Ovary (tissue), 10 donors: ENCODE measurements at places on chromosomes 1 and 21.
A peak's percentile ranks its signal among the peaks of the same experiment; 100 is the strongest.

DNA sequence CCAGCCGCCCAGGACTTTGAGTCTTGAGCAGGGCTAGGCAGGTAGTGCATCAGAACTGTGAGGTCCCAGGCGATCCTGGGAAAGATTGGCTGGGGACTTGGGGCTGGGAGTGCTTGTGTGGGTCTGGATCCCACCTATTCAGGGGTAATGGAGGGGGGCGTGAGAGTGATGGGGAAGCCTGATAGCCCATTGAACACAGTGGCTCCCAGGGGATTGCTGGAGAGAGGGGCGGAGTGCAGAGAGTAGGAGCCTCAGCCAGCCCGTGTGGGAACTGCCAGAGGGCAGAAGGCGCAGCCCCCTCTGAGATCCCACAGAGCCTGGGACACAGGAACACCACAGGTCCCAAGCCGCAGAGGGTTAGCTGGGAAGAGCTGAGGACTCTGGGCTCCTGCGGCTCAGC lies 19.3 kb upstream of the PDZK1IP1 start:
- no peak overlapping the region for H3K27ac ChIP-seq
- H3K27me3 ChIP-seq: no peaks in the 10 kb centered on the region
- H3K4me3 ChIP-seq: no peak overlapping the region
- H3K4me1 ChIP-seq: no peaks in the 10 kb centered on the region
- no peak for DNase-seq

DNA sequence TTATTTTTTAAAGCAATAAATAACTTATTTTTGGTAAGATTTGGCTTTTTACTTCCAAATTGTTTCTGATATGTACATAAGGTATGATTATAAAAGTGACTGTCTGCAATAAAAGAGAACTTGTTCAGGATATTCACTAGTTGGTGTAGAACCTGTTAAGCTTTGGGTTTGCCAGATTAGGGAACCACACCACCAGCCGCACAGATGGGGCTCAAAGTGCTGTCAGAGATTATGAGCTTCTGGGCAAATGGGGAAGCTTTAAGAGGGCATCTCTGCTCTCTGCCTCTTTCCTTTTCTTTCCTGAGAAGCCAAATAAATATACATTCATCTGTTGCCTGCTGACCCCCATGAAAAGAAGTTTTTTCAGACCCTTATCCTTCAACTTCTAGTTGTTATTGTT lies 25.4 kb downstream of the IVNS1ABP start:
- H3K4me3 ChIP-seq: no peak overlapping the region
- H3K36me3 ChIP-seq: no peaks in the 10 kb centered on the region
- no peak for DNase-seq
- no peaks in the 10 kb centered on the region for H3K4me1 ChIP-seq
- no peaks in the 10 kb centered on the region for H3K27me3 ChIP-seq

GRCh38 chr1:204931768-204932572 lies 61.3 kb downstream of the NFASC start:
- no peak for DNase-seq
- H3K36me3 ChIP-seq: no peaks in the 10 kb centered on the region
- no peak overlapping the region for H3K27ac ChIP-seq
- no peak overlapping the region for H3K4me3 ChIP-seq

GRCh38 chr1:87506147-87506546 lies 177.5 kb downstream of the LMO4 start:
- H3K4me1 ChIP-seq: peaks cover 4% of the 10 kb centered on the region
- no peak overlapping the region for H3K27ac ChIP-seq
- DNase-seq: no peak
- no peaks in the 10 kb centered on the region for H3K36me3 ChIP-seq
- H3K27me3 ChIP-seq: no peaks in the 10 kb centered on the region
- no peak overlapping the region for H3K4me3 ChIP-seq

DNA sequence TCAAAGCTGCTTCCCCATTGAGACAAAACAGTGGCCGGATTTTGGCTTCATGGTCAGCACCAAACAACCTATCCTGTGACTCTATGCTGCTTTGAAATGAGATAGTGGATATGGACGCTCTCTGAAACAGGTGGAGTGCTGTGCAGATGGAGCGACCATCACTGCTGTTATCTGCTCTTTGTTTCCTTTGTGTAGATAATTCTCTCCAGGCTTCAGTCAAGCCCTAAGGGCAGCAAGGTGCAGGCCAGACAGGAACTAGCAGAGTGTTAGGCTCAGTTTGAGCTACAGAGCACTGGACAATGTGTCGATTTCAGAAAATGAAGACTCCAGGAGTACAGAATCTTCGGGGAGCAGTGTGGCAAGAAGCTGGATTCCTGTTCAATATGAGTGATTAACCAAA lies 4.8 kb upstream of the IRF6 start:
- no peaks in the 10 kb centered on the region for H3K27me3 ChIP-seq
- no peak overlapping the region for H3K27ac ChIP-seq
- H3K4me1 ChIP-seq: no peaks in the 10 kb centered on the region
- H3K36me3 ChIP-seq: no peaks in the 10 kb centered on the region

DNA sequence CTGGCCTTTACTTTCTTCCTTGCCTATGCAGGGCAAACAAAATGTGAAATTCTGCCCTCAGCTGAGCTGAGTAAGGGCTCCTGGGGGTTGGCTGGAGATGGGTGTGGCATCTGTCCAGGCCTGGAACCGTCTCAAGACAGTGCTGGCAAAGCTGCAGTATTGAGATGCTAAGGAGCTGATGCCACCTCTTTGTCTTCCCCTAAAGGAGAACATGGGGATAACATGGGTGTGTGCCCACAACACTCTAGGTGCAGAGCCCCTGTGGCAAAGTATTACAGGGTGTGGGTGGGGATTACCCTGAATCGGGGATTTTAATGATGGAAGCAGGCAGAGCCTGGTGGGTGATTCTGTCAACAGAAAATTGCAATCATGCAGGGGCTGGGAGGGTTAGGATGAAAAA lies 2.5 kb upstream of the ST3GAL3 start:
- peak; percentile 50 for DNase-seq
- H3K36me3 ChIP-seq: no peaks in the 10 kb centered on the region
- no peak overlapping the region for H3K27ac ChIP-seq
- H3K27me3 ChIP-seq: no peaks in the 10 kb centered on the region

DNA sequence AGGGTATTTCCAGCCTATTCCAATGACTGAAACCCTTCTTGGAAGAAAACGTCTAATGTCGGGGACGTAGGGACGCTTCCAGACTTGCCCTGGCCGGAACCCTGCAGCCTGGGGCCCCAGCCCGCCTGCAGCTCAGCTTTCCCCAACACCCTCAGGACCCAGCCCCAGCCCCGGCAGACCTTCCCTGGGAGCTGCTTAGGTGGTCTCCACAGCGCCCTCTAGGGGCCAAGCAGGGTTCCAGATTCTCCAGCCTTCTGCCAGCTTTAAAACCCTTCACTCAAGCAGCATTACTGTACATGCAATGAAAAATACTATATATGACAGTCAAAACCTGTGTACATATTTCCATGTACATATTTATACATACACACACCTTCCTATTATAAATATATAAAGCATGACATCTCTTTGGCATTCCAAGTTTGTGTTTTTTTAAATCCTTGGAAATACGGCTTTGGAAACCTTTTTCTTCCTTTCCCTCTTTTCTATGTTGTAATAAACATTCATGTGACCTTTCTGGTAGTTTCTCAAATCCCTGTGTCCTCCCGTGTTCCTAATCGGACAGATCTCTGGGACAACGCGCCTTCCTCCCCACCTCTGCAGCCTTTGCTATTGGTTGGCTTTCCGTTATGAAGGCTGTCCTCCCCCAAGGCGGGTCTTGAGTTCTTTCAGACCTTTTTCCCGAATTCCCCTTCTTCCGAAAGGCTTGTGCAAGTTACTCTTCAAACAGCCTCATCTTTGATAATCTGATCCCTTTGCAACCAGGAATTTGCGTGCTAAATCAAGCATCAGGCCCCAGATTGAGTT lies 60.3 kb downstream of the STUM start:
- H3K36me3 ChIP-seq: no peaks in the 10 kb centered on the region
- H3K27me3 ChIP-seq: no peaks in the 10 kb centered on the region
- H3K4me1 ChIP-seq: peaks cover 9% of the 10 kb centered on the region
- H3K27ac ChIP-seq: no peak overlapping the region

- DNase-seq: no peak
- H3K27me3 ChIP-seq: no peaks in the 10 kb centered on the region
- no peaks in the 10 kb centered on the region for H3K4me1 ChIP-seq
Measured at GRCh38 chr1:80731241-80731894, 1069.4 kb upstream of the ADGRL2 start.

GRCh38 chr1:245641384-245641783 lies 486.6 kb downstream of the KIF26B start:
- H3K27me3 ChIP-seq: no peaks in the 10 kb centered on the region
- DNase-seq: no peak
- no peak overlapping the region for H3K27ac ChIP-seq

DNA sequence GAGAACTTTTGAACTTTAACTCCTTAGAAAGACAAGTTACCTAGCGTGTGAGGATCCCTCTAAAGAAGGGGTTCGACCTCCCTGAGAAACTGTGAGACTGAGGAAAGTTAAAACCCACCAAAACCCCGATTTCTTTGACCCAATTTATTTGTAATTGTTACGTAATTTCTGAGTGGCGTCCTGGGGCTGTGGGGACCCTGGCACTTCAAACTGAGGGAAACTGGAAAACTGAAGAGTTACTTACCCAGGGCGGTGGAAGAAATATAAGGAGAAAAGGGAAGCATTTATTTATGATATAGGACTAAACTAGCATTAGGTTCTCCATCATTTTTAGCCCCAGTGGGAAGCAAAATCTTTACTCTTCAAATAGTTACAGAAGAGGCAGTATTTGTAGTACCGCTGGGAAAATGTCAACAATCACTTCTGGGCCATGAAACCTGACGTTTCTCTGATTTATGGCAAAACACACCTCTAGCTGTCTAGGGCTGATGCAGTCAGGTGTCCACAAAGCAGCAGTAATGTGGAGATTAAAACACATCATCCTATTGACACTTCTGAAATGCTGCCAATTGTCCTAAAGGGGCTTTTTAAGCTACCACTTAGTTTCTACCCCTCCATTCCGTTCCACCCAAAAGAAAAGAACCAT lies 430 bp downstream of the S100B start:
- no peak overlapping the region for H3K4me3 ChIP-seq
- H3K27ac ChIP-seq: no peak overlapping the region
- no peak for DNase-seq
- H3K36me3 ChIP-seq: no peaks in the 10 kb centered on the region
- peaks cover 17% of the 10 kb centered on the region for H3K4me1 ChIP-seq
- no peaks in the 10 kb centered on the region for H3K27me3 ChIP-seq

DNA sequence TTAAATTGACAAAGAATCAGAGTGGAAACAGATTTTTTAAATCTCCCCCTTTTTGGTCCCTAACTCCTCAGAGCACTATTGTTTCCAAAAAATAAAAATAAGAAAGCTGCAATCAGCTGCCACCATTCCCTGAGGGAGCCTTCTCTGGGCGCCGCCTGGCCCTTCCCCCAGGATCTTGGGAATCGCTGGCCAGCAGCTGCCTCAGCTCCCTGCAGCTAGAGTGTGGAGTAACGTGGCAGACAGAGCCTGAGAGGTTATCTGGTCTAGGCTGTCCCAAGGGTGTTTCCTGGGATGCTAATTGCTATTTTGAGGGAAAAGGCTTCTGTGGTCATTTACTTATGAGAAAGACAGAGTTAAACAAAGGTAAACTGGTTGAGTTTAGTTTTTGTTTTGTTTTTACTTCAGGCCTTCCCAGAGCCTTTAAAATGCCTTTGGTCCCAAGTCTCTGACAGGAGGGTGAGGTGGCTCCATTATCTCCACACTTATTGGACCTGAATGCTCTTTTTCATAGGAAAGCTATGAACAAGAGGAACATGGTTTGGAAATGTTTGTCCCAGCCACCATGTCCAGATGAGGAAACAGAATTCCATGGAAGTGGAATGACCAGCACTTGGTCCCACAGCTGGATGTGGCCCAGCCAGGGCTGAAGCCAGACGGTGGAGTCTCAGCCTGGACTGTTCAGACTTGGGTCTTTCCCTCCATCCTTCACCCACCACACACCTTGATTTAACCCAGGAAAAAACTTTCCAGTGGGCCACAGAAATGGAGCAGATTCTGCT lies 14.1 kb upstream of the KIAA1614 start:
- peaks cover 2% of the 10 kb centered on the region for H3K4me1 ChIP-seq
- DNase-seq: no peak
- no peaks in the 10 kb centered on the region for H3K27me3 ChIP-seq
- no peak overlapping the region for H3K27ac ChIP-seq

DNA sequence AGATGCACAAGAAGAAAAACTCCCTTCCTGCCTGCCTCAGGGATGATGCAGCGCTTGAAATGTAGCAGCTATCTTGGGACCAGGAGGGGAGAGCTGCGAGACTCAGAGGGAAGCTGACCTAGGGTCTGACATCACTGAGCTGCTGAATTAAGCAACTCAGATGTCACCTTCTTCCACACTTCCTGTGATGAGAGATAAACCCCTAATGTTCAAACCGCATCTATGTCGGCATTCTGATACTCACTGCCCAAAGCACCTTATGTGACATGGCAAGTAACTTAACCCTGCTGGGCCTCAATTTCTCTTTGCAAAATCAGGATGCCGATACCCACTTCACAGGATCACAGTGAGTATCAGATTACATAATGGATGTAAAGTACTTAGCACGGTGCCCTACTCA lies 9.1 kb upstream of the AK2 start:
- no peak for DNase-seq
- H3K36me3 ChIP-seq: no peaks in the 10 kb centered on the region
- H3K27me3 ChIP-seq: no peaks in the 10 kb centered on the region
- no peak overlapping the region for H3K27ac ChIP-seq
- H3K4me1 ChIP-seq: no peaks in the 10 kb centered on the region

DNA sequence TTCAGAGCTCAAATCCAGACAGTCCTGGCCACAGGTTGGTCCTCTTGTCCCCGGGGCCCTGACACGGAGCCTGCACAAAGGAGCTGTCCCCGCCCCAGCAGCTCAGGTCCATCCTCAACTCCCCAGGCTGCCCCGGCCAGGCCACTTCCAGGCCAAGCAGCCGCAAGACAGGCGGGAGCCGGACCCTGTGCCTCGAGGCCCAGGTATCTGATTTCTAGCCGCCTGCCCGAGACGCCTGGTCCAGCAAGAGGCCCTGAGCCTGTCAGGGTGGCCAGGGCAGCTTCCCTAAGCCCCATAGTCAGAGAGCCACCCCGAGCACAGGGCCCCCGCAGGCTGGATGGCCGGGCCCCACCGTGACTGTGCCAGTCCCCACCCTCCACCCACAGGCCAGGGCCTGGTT lies 165.3 kb downstream of the PRDM16 start:
- H3K27me3 ChIP-seq: no peaks in the 10 kb centered on the region
- DNase-seq: no peak
- peaks cover 6% of the 10 kb centered on the region for H3K4me1 ChIP-seq
- H3K4me3 ChIP-seq: no peak overlapping the region
- H3K27ac ChIP-seq: no peak overlapping the region

GRCh38 chr1:37391211-37392011 lies 83.0 kb upstream of the ZC3H12A start:
- no peak overlapping the region for H3K4me3 ChIP-seq
- H3K27me3 ChIP-seq: no peaks in the 10 kb centered on the region
- no peaks in the 10 kb centered on the region for H3K36me3 ChIP-seq
- no peaks in the 10 kb centered on the region for H3K4me1 ChIP-seq
- no peak for DNase-seq
